ENCODE measurements at places on chromosomes 1 and 21. TPM values are rescaled to one million over a fixed set of nuclear protein-coding genes. Genes with fewer than 3 reads are reported as not detected.

The AADACL4 gene
- not detected for total RNA-seq

The ATP1A2 gene
- total RNA-seq: not detected

The CTTNBP2NL gene
- 0.90 TPM for total RNA-seq

The CSF3R gene
- total RNA-seq: 30.6 TPM

The SLC45A3 gene
- 2.0 TPM for total RNA-seq

The LIN28A gene
- total RNA-seq: not detected

The RIMS3 gene
- 3.8 TPM for total RNA-seq

The TMPRSS15 gene
- not detected for total RNA-seq

The GJC2 gene
- 0.70 TPM for total RNA-seq

The NUP210L gene
- total RNA-seq: not detected

The S100A7 gene
- total RNA-seq: not detected

The C1orf53 gene
- not detected for total RNA-seq

The PIGK gene
- 28.8 TPM for total RNA-seq
